ENCODE measurements at places on chromosomes 3 and 15.

DNA sequence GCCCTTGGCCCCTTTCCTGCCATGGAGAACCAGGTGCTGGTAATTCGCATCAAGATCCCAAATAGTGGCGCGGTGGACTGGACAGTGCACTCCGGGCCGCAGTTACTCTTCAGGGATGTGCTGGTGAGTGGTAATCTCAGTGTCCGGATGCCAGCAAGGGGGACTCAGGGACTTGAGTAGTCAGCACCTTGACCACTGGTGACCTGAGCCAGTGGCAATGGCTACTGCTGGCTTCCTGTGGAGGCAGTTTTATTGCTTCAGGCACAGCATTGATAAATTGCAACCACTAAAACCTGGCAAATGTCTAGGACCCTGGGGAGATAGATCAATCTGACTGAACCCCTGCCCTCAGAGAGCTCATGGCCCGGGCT, 830 bp downstream of the MAP2K5 start:
- no peak for DNase-seq

DNA sequence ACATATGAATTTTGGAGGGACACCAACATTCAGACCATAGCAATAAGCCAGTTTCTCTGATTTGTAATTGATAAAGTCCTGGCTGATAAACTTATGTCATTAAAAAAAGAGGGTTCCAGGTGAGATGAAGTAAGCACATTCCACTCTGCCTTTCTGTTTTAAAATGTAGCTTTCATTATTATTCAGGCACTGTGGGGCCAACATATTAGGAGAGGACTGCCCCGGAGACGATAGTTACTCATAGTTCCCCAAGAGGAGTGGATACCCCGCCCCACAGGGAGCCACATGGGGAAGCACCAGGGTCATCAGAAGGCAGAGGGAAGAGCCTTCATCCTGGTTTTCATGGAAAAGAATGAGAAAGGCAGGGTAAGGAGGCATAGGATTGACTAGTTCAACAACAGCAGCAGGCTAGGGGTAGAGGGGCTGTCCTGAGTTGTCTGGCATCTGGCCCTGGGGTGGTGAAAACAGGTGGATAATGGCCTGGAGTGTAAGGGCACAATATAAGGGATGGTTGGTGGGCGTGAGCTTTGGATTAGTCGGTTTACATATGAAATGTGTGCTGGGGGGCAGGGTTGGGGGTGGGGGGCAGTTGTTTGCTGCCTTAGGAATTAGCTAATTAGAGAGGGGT, 78.7 kb upstream of the PROK2 start:
- no peak for DNase-seq

GRCh38 chr15:62244762-62245161, 79.7 kb upstream of the C2CD4B start:
- no peak for DNase-seq

GRCh38 chr15:78280319-78281072, 16.1 kb downstream of the DNAJA4 start:
- DNase-seq, result no peak

DNA sequence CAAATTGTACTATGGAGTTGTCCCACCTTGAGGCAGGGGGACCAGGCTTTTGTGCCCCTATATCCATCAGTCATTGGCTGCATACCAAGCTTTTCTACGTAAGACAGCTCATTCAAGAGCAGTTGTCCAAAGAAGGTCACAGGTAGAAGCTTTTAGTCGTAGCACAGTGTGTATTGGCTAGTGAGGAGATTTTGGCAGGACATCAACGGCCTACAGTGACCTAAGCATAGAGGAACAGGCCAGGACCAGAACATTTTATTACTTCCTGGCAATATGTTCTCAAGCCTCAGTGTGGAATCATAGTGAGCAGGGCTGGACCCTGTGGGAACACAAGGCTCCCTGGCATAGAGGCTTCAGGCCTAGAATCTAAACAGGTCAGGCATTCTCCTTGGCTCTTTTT, 105.4 kb upstream of the ANKRD28 start:
- no peak for DNase-seq

- DNase-seq, result no peak
These were observed 30.2 kb downstream of the CHRD start for GRCh38 chr3:184409946-184410500.

DNA sequence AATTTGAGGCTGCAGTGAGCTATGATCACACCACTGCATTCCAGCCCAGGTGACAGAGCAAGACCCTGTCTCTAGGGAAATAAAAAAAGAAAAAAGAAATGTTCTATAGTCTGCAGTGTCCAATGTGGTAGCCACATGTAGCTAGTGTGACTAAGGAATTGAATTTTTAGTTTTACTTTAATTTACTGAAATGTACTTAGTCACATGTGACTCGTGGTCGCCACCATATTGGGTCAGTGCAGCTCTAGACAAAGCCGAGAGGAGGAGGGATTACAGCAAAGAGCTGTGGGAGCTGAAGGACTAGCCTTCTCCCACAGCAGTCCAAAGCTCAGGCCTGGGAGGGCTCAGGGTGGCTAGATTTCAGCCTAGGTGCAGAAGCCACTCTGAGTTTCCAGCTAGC, 65.9 kb upstream of the NTRK3 start:
- no peak for DNase-seq

- no peak for DNase-seq
These were observed 54.7 kb downstream of the SLC41A3 start for GRCh38 chr3:126029241-126029640.

GRCh38 chr15:93466380-93466779, 377.4 kb upstream of the RGMA start:
- no peak for DNase-seq

GRCh38 chr3:111607240-111607920, 12.2 kb upstream of the ZBED2 start:
- DNase-seq, result no peak

- no peak for DNase-seq
These were observed 195.7 kb downstream of the EBLN2 start for GRCh38 chr3:73257186-73257585.

DNA sequence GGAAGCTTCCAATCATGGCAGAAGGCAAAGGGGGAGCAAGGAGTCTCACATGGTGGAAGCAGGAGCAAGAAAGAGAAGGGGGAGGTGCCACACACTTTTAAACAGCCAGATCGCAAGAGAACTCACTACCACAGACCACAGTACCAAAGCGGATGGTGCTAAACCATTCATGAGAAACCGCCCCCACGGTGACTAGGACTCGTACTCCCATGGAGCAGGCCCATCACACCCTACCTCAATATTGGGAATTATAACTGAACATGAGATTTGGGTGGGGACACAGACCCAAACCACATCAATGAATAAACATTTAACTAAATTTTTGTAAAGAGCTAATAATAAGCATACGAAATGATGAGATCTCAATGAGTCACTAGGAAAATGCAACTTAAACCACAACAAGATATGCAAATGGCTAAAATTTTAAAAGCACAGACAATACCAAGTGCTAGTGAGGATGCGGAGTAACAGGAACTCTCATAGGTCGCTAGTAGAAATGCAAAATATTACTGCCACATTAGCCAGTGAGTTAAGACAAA, 10.0 kb downstream of the MRPS25 start:
- no peak for DNase-seq

GRCh38 chr15:22735781-22736180, 50.7 kb upstream of the NIPA1 start:
- DNase-seq, result no peak

GRCh38 chr3:195769551-195769950, 42.2 kb downstream of the MUC4 start:
- DNase-seq, result no peak

DNA sequence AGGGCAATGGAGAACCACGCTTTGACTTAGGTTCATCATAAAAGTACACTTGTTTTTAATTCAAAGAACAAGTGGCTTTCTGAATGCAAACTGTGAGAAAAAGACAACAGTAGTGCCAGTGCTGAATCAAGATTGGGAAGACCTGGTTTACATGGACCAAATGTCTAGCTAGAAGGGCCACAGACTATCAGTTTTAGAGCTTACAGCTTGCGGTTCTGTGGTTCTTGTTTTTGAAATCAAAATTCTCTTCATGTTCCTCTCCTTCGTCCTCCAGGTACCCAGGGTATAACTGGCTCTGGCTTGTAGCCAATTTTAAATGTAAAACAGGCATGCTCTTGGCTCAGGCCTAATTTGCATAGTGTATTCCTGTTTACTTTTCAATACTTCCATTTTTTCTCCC, 124.6 kb downstream of the TGFBR2 start:
- DNase-seq, result no peak

- no peak for DNase-seq
These were observed 12.7 kb upstream of the TOPBP1 start for GRCh38 chr3:133674290-133674919.

DNA sequence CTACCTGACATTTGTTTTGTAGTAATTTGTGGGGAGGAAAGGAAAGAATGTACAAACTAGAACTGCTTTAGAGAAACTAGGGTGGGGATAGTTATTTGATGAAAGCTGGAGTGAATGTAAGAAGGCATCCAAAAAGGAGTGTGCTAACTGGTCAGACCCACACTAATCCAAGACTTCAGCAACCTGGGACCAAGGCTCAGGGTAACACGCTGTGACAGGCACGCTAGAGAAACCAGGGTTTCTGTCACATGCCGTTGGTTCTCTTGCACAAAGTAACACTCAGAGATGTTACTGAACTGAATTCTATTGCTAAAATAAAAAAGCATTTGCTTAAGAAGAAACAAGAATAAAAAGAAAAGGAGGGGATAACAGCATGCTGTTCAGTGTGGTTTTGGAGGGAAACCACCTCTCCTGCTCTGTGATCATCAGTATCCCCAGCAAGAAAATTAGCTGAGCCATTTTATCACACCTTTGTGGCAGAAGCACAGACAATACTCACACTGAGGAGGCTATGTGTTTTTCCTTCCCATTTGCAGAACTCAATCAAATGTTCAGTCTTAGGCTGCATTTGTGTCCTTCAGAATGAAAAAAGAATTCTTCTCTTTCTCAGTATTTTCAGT, 2.8 kb upstream of the CCDC80 start:
- no peak for DNase-seq

Measured in NCI-H1930 (cell line).